ENCODE measurements at places on chromosomes 16 and 17.

DNA sequence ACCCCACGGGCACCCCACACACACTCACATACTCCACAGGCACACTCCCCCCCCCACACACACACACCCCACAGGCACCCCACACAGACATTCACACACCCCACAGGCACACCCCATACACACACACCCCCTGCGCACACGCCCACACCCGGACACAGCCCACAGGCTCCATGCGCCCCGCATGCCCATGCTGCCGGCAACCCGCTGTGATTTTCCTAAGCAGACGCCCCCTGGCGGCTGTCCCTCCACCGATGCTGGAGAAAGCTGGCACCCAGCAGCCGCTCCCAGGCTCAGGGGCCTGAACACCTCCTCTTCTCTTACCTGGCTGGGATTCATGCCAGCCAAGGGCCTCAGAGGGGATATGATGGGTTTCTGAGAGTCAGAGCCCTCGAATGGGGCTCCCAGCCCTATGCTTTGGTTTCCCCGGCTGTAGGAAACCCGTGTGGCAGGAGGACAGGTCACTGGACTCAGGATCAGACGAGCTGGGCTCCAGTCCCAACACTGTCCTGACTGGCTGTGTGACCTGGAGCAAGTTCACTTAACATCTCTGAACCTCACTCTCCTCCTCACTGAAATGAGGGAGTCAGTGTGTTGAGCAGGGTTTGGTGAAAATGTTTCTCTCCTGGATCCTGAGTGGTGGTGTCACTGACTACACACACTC, 19.6 kb upstream of the TNFRSF13B start:
- DNase-seq, result peak; percentile 93

GRCh38 chr17:40361063-40361924, 3.2 kb downstream of the GJD3 start:
- peak; percentile 64 for DNase-seq

- no peak for DNase-seq
Measured at GRCh38 chr17:44283344-44284023, 15.5 kb upstream of the SLC4A1 start.

GRCh38 chr16:78225919-78226318, 126.5 kb downstream of the WWOX start:
- DNase-seq, result no peak

DNA sequence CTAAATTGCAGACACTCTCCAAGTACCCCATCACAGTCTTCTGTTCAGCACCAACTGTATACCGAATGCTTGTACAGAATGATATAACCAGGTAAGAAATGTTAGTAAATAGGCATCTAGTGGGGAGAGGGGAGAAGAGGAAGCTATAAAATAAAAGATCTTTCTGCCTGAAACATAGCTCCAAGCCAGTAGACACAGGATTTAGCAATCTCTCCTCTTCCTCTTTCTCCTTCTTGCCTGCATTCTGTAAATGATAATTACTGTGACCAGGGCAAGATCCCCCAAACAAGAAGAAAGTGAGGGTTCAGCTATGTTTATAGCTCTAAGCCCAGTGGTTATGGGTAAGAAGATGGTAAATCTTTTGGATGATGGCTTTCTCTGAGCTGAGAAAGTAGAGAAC, 17.9 kb downstream of the ACSM3 start:
- DNase-seq, result no peak

DNA sequence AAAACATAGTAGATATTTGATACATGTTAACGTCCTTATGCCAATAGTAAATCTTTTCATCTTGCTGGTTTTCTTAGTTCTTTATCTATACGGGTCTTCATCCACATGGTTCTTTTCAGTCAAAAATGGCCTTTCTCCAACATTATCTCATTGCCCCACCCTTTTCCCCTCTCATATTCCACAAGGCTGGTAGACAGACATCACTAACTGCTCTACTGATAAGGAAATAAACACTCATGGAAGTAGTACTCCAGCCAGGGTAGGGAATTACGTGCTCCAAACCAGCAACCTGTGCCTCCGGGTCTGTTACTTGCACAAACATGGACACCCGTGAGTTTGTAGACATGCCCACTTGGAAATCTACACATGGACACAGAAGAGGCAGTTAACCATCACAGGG, 141.4 kb downstream of the XYLT1 start:
- no peak for DNase-seq

DNA sequence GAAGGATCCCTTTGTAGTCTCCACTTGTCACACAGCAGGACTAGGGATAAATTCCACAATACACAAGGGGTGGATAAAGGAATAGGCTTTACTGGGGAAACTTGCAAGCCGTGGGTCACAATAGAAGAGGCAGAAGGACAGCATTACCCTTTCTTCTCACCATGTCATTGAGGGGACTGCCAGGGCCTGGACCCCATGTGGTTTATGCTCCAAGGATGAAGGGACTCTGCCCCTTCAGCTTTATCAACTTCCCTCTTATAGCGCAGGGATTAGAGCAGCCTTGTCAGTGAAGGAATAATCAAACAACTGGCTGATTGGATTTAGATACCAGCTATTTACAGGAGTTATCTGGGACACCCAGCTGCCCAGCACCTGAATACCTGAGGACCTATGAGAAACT, 89.8 kb downstream of the HS3ST2 start:
- no peak for DNase-seq

- DNase-seq, result no peak
Measured at GRCh38 chr17:42541041-42541833, 5.2 kb downstream of the NAGLU start.

- DNase-seq, result no peak
Measured at GRCh38 chr16:71396594-71396993, 38.1 kb downstream of the CALB2 start.

- peak; percentile 5 for DNase-seq
Measured at GRCh38 chr16:55656691-55657092, 904 bp downstream of the SLC6A2 start.

DNA sequence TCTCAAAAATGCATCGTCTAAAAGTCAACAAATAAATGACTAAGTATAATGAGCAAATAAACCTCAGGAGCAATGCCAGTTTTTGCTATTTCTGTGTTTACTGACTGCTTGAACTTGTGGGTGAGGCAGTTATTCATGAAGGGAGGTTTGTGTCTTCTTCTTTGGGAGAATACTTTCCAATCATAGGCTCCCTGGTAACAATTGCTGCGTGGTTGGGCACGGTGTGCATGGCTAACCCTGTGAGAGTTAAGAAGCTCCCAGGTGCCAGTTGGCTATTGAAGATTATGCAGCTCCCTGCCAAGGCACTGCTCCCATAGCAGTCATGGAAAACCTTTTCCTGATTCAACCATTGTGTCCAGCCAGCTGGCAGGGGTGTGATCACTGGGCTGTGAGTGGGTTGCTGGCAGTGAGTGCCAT, 775.9 kb upstream of the GOT2 start:
- no peak for DNase-seq

DNA sequence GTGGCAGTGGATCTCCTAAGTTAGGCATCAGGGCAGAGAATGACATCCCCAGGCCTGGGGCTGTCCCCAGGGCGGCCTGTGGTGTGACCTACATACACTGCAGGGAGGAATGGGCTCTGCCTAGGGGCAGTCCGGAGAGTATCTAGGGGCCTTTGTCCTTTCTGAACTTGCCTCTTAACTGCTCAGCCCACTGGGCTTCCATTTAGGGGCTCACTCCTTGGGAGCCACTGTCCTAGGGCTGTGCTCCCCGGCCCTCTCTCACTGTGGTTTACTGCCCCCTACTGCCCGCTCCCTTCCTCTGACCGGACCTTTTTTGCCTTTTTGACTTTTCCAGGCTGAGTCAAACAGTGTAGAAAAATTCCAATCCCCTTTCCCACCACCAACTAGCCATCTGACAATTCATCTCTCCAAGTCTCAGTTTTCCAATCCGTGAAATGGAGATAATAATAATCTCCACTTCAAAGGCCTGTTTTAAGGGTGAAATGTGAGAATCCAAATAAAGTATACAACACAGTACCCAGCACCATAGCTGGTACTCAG, 66.8 kb downstream of the DNAH3 start:
- peak; percentile 90 for DNase-seq

DNA sequence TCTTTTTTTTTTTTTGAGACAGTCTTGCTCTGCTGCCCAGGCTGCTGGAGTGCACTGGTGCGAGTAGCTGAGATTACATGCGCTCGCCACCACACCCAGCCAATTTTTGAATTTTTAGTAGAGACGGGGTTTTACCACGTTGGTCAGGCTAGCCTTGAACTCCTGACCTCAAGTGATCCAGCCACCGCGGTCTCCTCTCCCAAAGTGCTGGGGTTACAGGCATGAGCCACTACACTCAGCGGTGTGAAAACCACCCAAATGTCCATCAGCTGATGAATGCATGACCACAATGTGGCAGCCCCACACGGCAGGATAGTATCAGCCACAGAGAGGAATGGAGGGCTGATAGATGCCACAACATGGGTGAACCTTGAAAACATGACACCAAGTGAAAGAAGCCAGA, 2.1 kb downstream of the P2RX5 start:
- DNase-seq, result no peak

GRCh38 chr16:8108991-8109509, 481.3 kb downstream of the TMEM114 start:
- no peak for DNase-seq

DNA sequence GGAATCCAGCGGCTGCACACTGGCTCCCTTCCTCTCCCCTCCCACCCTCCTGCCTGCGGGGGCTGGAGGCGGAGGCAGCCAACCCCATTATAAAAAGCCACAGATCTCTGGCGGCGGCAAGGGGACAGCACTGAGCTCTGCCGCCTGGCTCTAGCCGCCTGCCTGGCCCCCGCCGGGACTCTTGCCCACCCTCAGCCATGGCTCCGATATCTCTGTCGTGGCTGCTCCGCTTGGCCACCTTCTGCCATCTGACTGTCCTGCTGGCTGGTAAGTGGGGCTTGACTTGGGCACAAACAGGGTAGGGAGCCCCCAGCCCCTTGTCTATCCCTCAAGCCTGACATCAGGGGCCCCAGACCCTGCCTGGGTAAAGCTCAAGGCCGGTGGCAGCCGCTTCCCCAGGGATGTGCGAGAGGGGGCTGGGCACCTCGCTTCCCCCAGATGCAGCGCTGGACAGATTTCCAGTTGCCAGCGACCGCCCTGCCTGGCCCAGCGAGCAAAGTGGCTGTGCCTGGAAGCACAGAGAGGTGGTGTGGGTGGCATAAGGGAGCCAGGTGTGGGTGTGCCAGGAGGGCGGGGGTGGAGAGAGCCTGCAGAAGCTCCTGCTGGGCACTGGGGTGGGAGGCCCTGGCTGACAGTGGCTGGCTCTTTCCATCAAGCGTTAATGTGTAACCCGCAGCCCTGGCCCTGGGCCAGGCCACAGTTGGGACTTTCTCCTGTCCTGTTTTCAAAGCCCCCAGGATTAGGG, at the start of gene CX3CL1:
Gene CX3CL1, plus strand, starts transcription at position 119 of the 745 bp plus-strand sequence. Its CDS starts 79 bp downstream, at position 198.
- DNase-seq, result peak; percentile 77

- DNase-seq, result no peak
Measured at GRCh38 chr16:79469999-79470398, 130.5 kb downstream of the MAF start.

- no peak for DNase-seq
Measured at GRCh38 chr16:3095869-3096268, 3.2 kb downstream of the ZSCAN10 start.

- DNase-seq, result no peak
Measured at GRCh38 chr17:36993227-36993626, 44.5 kb downstream of the AATF start.

GRCh38 chr16:87628940-87629339, 26.6 kb downstream of the JPH3 start:
- DNase-seq, result no peak

DNA sequence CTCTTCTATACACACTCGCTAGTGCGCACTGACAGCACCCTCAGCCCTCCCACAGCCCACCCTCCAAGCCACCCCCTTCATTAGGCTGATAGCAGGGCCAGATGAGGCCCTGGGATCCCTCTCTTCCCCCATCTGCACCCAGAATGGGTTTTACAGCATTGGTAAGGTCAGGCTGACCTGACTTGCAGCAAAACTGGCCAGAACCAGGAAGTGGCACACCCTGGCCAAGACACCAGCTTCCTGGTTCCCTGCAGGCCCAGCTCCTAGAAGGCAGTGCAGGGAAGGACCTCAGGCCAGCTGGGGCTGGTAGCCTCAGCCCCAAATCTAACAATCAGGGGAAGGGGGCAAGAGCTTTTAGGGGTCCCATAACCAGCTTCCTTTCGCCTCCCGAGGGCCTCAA, 50.0 kb upstream of the MRPS23 start:
- DNase-seq, result no peak

DNA sequence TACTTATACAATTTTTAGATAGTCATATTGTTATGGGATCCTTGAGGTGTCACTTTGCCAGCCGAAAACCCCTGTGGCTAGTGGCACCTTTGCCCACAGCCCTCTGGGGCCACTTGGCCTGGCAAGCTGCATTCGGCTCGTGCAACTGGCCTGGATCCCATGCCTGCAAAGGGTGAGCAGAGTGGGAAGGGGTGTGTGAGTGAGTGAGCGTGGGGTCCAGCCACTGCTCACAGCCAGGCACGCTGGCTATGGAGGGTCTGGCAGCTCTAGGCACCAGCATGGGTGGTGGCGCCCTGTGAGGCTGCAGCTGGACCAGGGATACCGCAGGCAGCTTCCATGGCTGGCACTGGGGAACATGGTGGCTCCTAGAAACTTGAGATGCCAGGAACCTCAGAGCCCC, 49.0 kb downstream of the ESRP2 start:
- DNase-seq, result no peak

DNA sequence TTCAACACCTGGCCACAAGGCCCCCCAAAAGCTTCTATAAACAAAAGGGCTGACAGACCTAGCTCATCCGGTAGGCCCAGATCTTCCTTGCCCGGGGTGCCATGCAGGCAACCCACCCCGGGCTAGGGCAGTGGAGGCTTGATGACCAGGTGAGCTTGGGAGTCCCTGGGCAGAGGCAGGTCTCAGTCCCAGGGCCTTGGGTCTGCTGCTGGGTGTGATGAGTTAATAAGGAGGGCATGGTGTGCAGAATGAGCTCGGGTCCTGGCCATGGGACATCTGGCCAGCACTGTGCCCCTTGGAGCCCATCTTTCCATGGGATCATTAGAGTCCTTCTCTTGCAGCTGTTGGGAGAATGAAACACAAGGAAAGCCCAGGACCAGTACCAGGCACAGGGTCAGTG, 20.2 kb upstream of the MPRIP start:
- DNase-seq, result no peak

DNA sequence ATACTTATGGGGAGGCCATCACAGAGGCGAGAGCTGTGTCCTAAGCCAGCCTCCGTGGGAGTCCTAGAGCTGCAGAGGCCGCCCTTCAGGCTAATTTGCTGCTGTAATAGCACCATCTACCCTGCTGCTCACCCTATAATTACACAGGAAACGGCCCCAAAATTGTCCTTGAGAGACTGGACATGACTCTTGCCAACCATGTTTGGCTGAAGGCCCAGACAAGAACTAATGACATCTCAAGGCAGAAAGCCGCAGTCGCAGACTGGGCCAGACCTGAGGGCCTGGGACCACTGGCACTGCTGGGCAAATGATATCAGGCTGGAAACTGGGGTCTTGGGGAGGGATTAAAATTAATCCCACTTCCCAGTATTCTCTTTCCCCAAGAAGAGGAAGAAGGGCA, 24.1 kb downstream of the PSMD7 start:
- no peak for DNase-seq
